ENCODE measurements at places on chromosomes 5 and 9.

- no peak for DNase-seq
Observed at GRCh38 chr9:4936823-4937222, 48.2 kb upstream of the JAK2 start.

DNA sequence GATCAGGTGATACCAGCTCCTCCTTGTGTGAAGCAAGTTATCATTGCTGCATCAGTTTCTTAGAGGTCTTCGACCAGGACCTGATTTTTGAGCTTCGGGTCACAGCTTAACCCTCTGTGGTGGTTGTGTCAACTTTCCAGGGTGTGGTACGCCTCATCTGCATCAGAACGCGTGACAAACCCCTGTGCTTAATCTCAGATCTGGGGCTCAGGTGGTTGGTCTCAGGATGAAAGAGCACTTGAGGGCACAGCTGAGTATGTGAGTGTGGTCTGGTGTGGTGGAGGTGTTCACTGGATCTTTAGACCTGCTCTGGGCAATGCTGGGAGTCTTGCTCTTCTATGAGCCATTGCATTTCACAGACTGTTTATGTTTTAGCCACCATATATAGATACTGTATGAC is 64.1 kb downstream of the OSTF1 start:
- DNase-seq = no peak

DNA sequence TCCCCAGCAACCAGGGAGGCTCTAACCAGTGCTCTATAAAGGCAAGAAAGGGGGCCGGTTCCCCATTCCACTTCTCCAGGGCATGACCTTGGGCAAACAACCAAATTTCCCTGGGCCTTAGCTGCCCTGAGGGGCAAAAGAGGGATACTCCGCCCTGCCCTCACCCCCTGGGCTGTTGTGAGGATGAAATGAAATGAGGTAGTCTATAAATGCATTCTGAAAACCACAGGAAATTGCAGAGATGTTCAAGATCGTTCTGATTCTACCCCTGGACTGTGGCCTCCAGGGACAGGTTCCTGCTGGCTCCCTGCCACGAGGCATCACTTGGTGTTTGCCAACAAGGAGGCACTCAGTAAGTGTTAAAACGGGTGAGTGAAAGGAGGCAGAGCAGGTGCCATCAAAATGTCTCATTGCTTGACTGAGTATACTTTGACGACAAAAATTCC is 5.7 kb downstream of the RAPGEF1 start:
- DNase-seq = no peak

DNA sequence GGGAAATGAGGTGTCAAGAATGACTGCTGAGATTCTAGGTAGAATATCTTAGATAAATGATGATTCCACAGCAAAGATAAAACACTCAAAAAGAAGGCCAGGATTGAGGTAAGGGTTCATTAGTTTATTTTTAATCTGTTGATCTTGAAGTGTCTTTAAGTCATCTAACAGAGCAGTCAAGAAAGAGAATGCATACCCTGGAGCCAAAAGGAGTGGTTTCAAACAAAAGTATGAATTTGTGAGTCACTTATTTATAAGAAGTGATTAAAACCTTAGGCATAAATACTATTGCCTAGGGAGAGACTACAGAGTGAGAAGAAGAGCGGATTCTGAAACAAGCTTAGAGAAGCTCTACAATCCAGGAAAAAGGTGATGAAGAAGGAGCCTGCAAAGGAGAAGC is 541.0 kb downstream of the DTWD2 start:
- DNase-seq = no peak

- DNase-seq = peak; percentile 4
Observed at GRCh38 chr5:181168595-181169118, 21.3 kb downstream of the OR2V2 start.

DNA sequence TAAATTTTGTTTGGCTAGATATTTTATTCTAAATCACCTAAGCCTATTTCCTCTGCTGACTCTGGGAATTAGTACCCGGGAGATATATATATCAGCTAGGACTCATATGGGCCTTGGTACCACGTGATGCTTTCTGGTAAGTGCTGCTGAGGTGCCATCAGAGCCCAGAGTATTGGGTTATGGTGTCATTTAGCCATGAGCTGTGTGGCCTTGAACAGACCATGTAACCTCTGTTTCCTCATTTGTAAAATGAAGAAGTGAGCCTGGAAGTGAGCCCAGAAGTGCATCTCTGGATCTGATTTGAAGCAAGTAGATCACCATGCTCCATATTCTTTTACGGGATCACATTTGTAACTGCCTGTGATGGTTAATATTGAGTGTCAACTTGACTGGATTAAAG is 126.1 kb downstream of the GPBP1 start:
- no peak for DNase-seq

- no peak for DNase-seq
Observed at GRCh38 chr9:76359365-76359764, 34.9 kb downstream of the RFK start.

DNA sequence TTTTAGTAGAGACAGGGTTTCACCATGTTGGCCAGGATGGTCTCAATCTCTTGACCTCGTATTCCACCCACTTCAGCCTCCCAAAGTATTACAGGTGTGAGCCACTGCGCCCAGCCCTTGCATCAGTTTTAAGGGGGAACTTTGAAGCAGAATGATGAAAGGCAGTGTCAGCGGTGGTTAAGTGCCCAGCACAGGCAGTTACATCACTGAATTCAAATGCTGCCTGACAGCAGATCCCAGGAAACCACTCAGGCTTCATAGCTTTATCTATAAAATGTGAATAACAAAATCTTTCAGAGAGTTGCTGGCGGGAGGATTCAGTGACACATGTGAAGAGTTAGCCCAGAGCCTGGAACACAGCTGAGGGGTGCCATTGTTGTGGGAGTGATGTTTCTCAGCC is 26.5 kb downstream of the FGF1 start:
- no peak for DNase-seq

DNA sequence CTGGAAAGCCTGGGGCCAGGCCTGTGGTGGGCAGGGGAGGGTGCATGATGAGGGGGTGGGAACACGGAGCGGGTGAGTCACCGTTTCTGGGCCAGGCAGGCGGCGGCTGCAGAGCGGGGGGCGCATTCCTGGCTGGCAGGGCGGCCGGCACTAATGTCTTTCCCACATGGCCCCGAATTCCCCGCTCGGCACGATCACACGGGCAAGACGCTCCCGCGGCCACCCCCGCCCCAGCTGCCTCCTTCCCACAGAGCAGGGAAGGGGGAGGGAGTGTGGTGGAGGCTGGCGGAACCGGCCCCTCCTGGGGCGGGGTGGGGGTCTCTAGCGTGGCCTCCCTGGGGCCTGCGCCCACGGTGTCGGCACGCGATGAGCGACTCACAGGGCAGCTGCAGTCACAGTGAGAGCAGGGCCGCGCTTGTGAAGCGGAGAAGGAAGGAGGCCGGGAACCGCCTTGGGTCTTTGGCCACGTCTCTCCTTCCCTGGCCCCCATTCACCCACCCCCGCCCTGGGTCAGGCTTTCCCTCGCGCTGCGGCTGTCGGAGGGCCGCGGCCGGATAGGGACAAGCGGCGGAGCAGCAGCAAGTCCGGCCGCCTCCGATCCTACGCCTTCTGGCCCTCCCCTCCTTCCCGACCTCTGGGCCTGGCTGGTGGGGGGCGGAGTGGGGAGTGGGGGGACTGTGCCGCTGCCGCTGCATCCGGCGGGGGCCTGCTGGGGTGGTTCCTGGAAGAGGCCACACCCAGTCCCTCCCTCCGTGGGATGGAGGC is 48.9 kb downstream of the CXXC5 start:
- no peak for DNase-seq

DNA sequence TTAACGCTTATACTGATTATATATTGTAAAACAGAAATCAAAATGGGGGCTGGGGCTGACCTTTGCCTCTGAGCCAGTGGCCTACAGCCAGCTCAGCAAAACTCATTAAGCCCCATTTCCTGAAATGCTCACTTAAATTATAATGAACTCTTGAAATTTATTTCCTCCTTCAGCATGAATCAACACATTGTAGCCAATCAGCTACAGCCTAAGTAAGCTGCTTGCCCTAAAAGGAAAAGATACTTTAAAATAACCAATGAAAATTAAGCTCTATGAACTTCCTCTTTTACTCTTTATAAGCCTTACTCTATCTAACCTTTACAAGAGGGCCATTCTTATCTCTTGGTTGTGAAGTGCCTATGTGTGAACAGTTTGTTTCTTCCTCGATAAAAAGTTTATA is 33.5 kb upstream of the SUB1 start:
- DNase-seq = no peak

GRCh38 chr5:89275066-89275855 is 392.3 kb upstream of the MEF2C start:
- DNase-seq = no peak

- no peak for DNase-seq
Observed at GRCh38 chr9:4980086-4980727, 4.9 kb upstream of the JAK2 start.

DNA sequence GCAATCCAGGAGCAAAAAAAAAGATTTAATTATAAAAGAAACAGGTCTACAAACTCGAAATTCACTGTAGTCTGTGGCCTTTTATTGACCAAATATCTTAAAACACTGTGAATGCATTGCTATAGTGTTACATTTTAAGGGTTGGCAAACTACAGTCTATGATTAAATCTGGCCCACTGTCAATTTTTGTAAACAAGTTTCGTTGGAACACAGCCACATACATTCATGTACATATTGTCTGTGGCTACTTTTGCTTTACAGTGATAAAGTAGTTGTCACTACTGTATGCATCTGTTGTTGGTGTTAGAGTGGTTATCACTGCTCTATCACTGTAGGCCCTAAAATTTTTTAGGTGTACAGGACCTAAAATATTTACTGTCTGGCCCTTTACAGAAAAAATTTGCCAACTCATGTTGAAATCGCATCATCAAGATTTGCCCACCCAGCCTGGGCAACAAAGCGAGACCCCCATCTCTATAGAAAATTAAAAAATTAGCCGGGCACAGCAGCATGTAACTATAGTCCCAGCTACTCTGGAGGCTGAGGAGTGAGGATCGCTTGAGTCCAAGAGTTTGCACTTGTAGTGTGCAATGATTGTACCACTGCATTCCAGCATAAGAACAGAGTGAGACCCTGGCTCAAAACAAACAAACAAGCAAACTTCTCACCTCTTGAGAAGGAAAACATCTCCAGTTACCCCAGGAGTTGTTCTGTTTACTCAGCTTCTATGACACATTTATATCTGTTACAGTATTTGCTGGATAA is 89.0 kb downstream of the ERBIN start:
- DNase-seq = no peak

GRCh38 chr5:144404672-144405071 is 234.0 kb downstream of the KCTD16 start:
- DNase-seq = no peak

GRCh38 chr9:18890372-18890771 is 142.6 kb downstream of the SAXO1 start:
- DNase-seq = no peak

- no peak for DNase-seq
Observed at GRCh38 chr9:83012168-83012921, 50.6 kb downstream of the RASEF start.

GRCh38 chr9:77810637-77811119 is 162.6 kb upstream of the GNA14 start:
- peak; percentile 27 for DNase-seq

DNA sequence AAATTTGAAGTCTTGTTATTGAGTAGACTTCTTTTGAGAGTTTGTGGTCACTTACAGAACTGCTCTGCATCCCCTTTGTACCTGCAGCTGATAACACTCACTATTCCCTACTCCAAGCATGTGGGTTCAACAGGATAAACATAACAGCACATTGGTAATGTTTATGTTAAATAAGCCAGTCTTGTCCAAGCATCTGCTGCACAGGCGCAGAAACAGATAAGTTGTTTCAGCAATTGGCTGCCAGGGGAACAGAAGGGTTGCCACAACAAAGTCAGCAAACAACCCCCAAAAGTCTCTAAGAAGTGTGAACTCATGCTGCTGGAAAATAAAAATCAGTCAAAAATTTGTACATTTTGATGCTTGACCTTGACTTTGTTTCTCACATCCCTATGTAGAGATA is 174.6 kb downstream of the GDNF start:
- DNase-seq = no peak

DNA sequence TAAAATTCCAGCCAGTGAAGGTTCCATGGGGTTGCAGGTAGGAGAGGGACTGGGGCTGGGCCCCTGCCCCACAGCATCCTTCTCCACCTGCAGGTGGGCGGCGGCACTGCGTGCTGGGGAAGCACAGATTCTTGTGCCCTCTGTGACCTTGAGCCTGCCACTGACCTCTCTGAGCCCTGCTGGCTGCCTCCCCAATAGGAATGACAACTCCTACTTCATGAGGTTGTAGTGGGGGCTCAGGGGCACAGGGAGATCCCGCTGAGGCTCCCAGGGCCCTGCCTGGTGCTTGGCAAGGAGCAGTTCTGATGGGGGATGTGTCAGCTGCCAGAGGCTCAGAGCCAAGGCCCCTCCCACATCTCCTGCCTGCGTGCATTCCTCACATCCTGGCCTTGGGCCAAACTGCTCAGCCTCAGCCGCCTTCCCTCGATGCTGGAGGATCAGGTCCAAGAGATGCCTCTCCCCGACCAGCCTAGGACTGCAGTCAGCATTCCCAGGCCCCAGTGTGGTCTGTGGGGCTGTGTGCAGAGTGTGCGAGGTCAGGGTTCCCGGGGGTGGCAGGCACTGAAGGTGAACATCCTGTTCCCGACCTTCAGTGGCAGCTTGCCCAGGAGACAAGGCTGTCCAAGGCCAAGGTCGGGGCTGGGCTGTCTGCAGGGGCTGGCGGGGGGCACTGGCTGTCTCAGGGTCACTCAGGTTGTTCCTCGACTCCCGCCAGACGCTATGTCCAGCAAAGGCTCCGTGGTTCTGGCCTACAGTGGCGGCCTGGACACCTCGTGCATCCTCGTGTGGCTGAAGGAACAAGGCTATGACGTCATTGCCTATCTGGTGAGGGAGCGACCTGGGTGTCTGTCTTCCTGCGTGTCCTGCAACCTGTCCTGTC is 7.0 kb downstream of the ASS1 start:
- DNase-seq = peak; percentile 72

DNA sequence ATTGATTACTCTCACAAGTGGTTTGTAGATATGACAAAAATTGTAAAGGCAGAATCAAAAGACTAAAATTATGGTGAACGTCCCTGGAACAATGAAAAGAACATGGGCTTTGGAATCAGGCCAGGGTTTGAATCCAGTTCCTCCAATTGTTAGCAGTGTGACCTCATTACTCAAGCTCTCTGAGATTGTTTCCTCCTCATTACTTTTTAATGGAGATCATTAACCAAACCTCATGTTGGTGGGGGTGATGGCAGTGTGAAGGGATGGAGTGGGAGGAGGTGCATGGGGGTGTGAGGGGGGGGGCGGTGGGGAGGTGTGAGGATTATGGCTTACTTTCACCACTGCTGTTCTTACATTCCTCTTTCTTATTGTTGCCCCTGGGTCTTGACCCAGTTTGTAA is 44.1 kb upstream of the FOXE1 start:
- DNase-seq = peak; percentile 35

DNA sequence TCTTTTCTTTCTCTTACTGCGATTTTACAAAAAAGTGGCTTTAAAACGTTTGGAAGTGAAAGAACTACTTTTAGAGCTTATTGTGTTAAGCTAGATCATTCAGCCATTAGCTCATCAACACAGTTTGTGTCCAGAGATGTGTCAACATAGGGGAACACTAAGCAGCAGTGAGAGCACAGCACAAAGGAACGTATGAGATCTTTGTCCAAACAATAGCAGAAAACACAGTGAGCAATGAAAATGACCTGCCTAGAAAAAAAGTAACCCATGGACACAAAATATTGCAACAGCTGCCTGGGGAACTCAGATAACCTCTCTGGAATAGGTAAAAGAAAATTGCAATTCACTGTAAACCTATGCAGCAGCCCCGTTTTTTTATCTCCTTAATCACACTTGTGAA is 372.5 kb downstream of the ARHGEF28 start:
- peak; percentile 23 for DNase-seq

GRCh38 chr5:62550103-62550502 is 28.5 kb upstream of the LRRC70 start:
- no peak for DNase-seq
